Uterus (tissue), 4 donors: ENCODE measurements at places on chromosomes 12 and 14.
A peak's percentile ranks its signal among the peaks of the same experiment; 100 is the strongest.

DNA sequence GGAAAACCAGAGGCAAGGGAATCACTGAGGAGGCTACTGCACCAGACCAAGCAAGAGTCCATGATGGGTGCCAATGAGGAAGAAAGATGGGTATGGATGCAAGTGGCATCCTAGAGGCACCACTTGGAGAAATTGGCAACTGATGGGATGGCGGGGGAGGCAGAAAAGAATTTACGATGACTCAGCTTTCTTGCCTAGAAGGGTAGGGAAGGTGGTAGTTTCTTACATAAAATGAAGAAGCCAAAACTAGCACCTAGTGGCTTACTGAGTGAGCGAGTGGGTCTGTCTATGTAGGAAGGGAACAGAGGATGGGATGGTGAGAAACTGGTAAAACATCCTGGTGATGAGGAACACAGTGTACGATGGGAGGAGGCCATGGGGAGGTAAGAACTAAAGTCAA lies 80.8 kb downstream of the CIT start:
- no peak for DNase-seq

DNA sequence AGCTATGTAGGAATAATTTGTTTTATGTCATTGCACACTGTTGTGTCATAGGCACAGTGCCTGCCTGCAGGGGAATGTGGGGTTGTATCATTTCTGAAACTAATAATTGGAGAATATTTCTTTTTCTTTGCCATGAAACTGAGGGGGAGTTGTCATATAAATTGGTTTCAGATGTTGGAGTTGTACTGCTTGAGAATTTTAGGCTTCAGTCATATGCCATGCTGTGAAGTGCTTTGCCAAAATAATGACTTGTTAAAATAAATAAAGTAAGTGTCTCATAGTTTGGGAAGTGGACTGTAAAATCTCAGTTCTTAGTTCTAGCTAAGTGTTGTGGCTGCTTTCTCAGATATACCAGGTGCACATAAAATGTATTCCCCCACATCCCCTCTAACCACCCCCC lies 116.8 kb downstream of the DAAM1 start:
- no peak for DNase-seq

- DNase-seq, result no peak
These were observed 1.7 kb upstream of the EIF4B start for GRCh38 chr12:53004582-53004981.

DNA sequence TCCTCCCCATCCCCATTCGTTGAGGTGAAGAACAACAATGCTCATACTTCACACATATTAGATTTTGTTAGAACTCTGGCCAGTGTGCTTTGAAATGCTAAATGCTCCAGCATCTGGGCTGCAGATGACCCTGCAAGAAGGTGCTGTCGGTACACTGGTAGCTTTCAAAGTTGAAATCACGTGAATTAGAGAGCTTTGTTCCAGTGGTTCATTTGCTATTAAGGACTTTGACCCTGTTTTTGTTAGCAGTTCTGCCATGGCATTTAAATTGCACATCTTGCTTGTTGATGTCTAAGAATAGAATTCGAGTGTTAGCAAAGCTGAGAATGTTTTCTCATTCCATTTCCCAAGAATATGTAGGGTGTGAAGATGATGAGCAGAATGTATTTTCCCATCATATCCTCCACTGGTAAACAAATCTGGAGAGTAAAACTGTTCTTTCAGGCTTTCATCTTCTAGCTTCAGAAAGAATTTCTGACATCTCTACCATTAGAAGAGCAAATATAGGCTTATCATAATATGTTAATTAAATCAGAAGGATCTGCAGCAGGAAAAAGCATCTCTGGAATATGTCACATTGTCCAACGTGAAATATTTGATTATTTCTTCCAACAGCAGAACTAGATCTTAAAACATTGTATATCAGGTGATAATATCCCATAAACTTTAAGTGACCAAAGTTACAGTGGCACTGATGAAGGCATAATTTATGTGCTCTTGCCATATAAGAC lies 98.8 kb upstream of the PDE3A start:
- no peak for DNase-seq

- DNase-seq, result no peak
These were observed 14.0 kb downstream of the RNASE2 start for GRCh38 chr14:20969336-20969735.

GRCh38 chr14:95495538-95496025 lies 20.9 kb downstream of the SYNE3 start:
- no peak for DNase-seq

DNA sequence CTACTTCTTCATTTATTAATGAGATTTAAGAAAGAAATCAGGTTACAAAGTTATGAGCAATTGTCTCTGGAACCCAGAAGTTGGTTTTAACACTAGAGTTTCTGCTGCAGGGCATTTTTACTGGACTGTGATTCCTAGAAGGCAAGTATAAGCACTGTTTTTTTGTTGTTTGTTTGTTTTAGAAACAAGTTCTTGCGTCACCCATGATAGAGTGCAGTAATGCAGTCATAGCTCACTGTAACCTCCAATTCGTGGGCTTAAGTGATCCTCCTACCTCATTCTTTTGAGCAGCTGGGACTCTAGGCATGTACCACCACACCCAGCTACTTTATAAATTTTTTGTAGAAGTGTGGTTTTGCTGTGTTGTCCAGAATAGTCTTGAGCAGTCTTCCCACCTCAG lies 25.6 kb downstream of the RAP1B start:
- DNase-seq, result no peak

- DNase-seq, result no peak
These were observed 35.1 kb upstream of the LTBP2 start for GRCh38 chr14:74647061-74647677.

DNA sequence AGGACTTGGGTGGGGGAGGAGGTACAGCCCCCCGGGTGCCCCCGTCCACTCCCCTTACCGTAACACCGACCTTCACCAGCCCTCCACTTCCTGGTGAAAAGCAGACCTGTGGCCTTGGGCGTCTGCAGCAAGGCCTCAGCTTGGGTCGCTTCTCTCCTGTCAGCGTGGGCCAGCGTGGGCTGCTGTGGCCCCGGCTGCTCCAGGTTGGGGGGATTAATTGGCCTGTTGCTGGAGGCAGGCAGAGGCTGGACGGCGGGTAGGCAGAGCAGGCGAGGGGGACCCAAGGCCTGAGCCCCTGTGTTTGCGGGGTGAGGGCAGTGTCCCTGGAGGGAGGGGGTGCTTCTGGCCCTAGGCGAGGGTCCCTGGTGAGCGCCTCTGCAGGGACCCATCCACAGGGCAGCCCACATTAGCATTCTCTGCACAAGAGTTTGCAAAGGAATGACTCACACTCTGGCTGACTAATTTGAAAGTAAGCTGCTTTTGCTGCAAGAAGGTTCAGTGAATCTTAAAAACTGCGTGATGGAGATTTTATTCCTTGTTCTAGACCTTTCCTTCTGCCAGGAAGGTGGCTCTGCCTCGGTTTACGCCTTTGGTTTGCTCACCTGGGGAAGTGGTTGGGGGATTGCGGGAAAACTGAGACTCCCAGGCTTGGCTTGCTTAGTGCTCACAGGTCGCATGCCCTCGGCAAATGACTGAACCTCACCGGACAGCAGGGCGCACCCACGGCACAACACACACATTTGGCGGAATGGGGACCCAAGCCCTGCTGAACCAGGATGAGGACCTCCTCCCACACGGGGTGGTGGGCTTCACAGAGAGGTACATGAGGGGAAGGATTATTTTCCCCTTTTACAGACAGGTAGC lies 37.9 kb upstream of the DLK1 start:
- no peak for DNase-seq

DNA sequence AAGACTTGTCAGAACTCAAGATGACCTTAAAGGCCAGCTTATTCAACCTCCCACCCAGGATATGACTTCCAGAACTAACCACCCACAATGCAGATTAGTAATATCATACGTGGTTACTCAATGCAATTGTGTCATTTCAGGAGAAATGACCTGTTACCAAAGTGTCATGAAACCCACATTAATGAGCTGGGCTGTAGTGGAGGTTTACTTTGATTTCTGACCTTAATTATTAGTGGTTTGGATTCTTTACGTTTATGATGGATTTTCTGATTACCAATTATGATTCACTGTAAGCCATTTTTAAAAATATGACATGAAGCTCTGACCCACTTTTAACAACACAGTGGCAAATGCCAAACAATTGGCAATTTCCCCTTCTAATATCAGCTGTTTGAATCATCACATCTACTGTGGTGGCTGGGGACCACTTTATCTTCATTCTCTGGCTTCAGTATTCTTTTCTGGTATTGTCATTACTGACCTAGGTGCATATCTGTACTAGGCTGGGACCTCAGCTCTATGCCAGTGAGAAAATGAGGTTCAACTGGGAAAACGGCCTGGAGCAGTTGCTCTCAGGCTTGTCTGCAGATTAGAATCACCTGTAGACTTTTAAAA lies 223.3 kb downstream of the RGS6 start:
- no peak for DNase-seq

DNA sequence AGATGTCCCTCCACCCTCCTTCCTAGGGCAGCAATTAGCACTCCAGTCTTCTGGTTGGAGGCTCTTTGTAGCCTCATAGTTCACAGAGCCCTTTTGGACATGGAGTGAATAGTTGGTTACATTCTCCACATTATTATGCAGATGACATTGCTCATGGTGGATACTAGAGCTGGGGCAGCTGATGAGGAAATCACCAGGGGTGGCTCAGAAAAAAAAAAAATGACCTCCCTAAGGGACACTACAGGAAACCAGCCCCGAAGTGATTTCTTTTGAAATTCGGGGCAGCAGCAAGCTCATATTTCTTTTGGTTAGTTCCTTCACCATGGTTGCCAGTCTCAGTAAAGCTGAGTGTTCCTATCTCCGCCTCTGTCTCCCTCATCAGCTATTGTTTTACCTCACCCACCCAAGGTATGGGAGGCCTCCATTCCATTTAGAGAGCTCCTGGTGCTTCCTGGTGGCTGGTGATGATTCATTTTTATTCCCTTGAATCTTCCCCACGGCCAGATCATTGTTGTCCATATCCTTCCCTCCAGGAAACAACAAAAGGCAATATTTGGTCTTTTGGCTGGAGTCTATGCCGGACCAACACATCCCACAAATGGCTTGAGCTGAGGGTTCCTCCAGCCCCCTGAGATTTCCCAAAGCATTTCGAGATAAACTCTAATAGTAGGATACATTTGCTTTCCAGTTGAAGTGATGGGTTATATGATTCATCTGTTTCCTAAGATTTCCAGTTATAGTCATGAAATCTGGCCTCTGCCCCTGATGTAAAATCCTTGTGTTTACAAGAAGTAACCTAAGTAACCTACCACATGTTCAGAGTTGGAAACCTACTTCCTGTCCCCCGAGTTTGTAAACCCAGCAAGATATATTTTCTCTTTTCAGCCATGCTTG lies 56.2 kb upstream of the NID2 start:
- DNase-seq, result no peak

DNA sequence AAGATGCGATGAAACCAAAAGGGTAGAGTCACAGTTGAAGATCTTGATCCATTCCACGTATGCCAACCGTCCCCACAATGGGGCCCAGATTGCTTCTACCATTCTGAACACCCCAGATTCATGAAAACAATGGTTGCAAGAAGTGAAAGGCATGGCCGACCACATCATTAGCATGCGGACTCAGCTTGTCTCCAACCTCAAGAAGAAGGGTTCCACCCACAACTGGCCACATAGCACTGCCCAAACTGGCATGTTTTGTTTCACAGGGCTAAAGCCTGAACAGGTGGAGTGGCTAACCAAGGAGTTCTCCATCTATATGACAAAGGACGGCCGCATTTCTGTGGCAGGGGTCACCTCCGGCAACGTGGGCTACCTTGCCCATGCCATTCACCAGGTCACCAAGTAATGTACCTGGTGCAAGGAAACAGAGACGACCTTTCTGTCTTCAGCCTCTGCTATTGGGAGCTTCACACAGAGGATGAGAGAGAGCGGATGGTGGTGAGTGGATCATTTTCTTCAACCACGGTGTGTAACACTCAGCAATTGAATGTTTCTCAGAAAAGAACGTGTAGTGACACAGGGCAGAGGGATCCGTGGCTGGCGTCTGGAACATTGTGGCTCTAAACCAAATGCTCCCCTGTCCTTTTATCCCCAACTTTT lies 26.8 kb upstream of the CLEC2D start:
- no peak for DNase-seq

- DNase-seq, result no peak
These were observed 17.2 kb downstream of the PACS2 start for GRCh38 chr14:105331575-105332349.

DNA sequence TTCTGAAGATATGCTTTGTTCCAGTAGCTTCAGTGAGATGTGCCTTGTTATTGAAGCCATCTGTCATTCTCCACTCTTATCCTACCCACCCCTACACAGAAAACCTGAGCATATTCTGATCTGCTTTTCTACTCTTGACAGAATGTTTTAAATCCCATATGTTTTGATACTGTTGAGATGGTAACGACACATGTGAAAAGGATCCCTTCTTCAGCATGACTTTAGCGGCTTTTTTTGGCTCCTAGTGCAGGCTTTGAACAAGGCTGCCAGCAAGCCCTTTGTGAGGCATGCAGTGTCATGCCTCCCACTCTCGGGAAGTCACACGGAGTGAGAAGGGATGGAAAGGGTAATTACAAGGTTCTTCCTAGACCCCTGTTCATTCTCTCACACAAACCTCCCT lies 228.8 kb upstream of the RGS6 start:
- peak; percentile 61 for DNase-seq

GRCh38 chr12:66941150-66941549 lies 262.3 kb upstream of the GRIP1 start:
- DNase-seq, result no peak

GRCh38 chr14:32064931-32065330 lies 12.2 kb upstream of the ARHGAP5 start:
- DNase-seq, result no peak

- no peak for DNase-seq
These were observed 2.3 kb downstream of the ZNF605 start for GRCh38 chr12:132953771-132954170.

DNA sequence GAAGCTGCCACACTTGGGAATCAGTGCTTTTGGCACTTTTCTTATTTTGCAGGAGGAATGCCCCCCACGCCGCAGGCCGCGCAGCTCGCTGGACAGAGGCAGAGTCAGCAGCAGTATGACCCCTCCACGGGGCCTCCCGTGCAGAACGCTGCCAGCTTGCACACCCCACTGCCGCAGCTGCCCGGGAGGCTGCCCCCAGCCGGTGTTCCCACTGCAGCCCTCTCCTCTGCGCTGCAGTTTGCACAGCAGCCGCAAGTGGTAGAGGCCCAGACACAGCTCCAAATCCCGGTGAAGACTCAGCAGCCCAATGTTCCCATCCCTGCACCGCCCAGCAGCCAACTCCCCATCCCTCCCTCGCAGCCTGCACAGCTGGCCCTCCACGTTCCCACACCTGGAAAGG lies 32.3 kb downstream of the EP400 start:
- DNase-seq, result no peak

DNA sequence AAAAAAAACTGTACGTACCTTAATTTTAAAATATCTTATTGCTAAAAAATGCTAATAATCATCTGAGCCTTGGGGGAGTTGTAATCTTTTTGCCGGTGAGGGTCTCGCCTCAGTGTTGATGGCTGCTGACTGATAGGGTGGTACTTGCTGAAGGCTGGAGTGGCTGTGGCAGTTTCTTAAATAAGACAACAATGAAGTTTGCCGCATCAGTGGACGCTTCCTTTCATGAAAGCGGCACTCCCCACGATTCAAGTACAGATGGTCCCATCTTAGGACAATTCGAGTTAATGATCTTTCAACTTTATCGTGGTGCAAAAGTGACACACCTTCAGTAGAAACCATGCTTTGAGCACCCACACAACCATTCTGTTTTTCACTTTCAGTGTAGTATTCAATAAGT lies 7.6 kb upstream of the PLD4 start:
- DNase-seq, result no peak
